ENCODE measurements at places on chromosomes 2 and 18.
A peak's percentile ranks its signal among the peaks of the same experiment; 100 is the strongest.

- no peak for DNase-seq
Measured at GRCh38 chr2:52334185-52334584, 1302.3 kb upstream of the NRXN1 start.

DNA sequence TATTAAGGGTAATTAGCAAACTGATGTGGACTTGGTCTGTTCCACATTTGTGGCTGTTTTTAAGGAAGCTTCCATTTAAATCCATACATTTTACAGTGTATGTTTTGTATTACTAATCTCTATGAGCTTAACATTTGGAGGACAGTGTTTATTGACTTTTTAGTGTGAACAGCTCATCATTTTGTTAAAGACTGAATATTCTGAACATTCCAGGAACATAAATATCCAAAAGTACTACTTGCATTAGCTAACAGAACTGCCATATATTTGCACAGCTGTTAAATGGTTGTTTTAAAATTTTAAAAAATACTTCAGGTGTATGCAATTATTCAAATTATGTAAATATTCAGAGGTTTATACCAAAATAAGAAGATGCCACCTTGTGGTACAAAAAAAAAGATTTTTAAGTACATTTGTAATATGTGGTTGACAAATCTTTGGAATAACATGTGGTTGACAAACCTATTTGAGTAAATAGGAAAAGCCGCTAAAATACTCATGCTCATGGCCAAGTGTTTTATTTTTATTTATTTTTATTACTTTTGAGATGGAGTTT lies 439.7 kb upstream of the FANCL start:
- peak; percentile 11 for DNase-seq

- DNase-seq, result no peak
Measured at GRCh38 chr2:133821107-133821760, 253.0 kb upstream of the NCKAP5 start.

GRCh38 chr2:144989579-144990270 lies 469.8 kb upstream of the ZEB2 start:
- no peak for DNase-seq

- DNase-seq, result no peak
Measured at GRCh38 chr18:34710934-34711333, 836 bp downstream of the DTNA start.

GRCh38 chr2:11154016-11154922 lies 998 bp upstream of the SLC66A3 start:
- DNase-seq, result no peak

GRCh38 chr18:74785632-74786031 lies 188.0 kb downstream of the ZNF407 start:
- DNase-seq, result no peak

DNA sequence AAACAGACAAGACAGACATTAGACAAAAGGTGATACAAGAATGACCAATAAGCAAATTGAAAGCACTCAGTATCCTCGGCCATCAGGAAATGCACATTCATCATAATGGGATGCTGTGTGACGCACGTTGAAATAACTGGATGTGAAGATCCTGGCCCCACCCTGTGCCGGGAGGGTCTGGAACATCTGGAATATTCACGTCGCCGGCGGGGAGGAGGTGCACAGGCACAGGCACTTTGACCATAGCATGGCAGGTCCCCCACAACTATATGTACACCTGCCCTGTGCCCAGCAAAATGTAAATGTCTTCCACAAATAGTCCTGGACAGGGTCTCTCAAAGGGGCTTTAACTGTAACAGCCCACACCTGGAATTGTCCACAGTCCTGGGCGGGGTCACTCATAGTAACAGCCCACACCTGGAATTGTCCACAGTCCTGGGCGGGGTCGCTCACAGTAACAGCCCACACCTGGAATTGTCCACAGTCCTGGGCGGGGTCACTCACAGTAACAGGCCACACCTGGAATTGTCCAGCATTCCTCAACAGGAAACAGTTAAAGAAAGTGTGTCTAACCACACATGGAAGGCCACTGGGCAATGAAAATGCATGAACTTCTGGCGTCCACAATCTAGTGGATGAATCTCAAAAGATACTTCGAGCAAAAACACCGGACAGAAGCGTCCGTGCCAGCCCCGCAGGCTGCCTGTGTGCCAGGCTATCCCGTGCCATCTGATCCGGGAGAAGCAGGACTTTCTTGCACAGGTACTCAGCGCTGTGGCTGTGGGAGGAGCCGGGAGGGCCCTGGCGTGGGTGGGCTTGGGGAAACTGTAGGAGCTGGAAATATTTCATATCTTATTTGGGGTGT lies 113.4 kb downstream of the RTP5 start:
- no peak for DNase-seq

DNA sequence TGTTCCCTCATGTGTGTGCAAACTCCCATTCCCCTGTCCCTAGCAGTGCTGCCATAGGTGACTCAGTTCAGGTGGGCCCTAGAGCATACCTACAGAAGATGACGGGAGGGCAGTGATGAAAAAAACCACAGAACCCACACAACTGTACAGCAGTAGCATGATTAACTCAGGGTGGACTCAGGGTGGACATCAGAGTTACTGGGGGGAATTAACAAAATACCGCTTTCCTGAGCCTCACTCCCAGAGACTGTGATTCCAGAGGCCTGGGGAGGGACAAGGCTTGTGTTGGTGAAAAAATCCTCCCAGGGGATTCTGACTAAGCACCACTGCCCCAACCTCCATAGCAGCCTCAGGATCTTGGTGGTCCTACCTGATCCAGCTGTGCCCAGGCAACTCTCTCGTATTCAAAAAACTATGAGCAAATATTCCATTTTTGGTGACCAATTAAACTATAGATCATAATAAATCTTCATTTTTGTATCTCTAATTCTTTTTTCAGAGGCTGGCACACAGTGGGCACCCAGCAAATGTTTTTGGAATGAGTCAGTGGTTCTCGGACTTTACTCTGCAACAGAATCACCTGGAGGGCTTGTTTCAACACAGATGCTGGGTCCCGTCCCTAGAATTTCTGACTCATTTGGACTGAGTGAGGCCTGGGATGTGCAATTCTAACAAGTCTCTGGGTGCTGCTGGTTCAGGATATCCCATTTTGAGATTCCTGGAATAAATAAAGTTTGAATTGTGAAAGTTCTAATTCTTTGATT lies 84.1 kb upstream of the NABP1 start:
- DNase-seq, result no peak

- no peak for DNase-seq
Measured at GRCh38 chr2:117378653-117379052, 435.8 kb upstream of the DDX18 start.

GRCh38 chr2:215664847-215665525 lies 229.1 kb upstream of the FN1 start:
- no peak for DNase-seq

GRCh38 chr2:118854507-118855345 lies 7.3 kb upstream of the EN1 start:
- DNase-seq, result no peak

DNA sequence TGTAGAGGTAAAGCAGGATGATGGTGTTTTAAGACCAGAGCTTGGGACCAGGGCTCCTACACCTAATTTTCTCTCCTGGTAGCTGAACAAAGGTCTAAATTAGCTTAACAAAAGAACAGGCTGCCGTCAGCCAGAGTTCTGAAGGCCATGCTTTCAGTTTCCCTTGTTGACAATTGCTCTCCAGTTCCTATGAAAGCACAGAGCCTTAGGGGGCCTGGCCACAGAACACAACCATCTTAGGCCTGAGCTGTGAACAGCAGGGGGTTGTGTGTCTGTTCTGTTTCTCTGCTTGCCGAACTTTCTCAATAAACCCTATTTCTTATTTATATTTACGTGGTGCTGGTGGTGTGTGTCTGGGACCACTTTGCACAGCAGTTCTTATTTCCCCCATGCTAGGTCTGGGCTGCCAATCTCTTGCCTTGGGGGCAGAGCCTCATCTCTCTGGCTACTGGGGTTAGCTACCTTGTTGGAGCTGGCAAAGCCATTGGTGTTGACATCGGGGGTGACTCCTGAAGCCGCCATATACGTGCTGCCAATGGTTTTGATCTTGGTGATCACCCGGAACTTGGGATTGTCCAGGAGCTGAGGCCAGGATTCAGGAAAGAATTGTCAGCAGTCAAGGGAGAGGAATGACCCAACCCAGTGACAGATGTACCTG lies 29.0 kb downstream of the CENPO start:
- peak; percentile 46 for DNase-seq

DNA sequence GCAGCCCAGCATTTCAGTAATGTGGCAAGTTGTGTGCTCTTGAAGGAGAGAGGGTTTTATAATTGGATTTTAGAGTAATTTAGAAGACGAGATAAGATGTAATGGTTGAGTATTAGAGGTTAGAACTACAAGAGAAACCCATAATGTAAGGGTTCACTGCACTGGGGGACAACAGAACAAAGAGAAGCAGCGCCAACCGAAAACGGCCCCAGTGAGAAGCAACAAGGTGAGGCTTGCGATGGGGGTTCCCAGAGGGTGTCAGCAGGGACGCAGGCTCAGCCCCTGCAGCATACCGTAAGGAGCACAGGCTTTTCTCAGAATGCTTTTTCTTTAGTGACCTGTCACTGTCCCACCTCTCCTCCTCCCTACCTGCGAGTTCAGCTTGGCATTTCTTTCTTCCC lies 183.9 kb upstream of the ETAA1 start:
- no peak for DNase-seq

GRCh38 chr2:204931562-204931961 lies 386.3 kb downstream of the PARD3B start:
- DNase-seq, result no peak

GRCh38 chr2:33765122-33765521 lies 166.0 kb upstream of the FAM98A start:
- peak; percentile 48 for DNase-seq

DNA sequence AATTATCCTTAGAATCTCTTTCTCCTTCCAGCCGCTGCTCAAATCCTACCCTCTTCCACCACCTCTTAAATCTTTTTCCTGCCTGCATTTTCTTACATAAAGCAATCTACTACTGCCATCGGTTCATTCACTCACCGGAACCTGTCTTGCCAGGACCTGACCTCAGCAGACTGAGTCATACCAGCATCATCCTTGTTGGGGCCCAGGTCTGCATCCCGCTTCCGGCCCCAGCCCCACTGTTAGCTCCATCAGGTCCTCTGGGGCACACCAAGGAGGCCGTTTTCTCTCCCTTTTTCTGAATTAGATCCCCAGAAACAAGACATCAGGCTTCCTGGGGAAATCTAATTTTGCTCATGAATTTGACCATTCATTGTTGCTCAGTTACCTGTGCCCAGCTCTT lies 42.7 kb upstream of the TGFA start:
- DNase-seq, result no peak

DNA sequence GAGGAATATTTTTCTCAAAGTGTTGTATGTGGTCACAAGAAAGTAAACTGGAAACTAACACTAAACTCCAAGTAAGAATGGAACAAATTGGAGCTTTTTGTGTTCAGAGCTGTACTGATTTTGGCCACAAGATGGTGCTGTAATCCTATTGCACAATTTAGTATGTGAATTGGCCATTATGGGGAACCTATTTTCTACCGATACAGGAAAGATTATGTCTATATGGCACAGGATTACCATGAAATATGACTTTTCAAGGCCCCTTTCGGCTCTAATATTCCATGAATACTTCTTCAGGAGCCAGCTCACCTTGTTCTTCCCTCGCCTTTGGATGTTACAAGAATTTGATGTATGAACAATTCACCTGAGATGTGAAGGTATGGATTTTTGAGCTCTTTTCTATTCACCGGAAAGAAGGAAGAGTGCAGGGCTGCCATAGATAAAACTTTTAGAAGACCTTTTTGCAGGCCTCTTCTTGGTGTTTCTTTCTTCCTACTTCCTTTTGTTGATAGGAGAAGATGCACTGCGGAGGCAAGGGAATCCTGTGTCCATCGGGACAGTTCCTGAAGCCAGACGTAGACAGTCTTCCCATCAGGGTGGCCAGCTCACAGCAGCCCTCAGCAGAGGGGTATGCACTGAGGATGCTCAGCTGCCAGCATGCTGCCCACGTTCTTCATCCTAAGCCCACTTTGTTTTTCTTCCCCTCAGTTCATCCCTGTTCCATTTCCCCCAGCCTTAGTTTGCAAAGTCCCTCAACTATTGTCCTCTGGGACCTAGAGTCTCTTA lies 13.3 kb downstream of the MRPL44 start:
- peak; percentile 59 for DNase-seq

DNA sequence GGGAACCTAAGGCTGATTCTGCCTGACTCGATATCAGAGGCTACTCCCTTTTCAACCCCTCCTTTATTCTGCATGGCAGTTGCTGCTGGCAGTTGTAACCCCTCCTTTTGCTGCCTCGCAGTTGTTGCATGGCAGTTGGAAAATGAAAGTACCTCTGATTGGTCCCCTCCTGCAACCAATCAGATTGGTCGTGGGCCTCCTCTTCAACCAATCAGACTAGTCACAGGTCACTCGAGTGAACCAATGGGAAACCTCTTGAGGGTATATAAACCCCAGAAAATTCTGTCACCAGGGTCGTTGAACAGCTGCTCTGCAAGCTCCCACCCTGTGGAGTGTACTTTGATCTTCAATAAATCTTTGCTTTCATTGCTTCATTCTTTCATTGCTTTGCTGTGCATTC lies 294.3 kb upstream of the SLC8A1 start:
- DNase-seq, result peak; percentile 12

- no peak for DNase-seq
Measured at GRCh38 chr2:11896386-11896785, 150.0 kb downstream of the LPIN1 start.

Data from MM.1S (cell line).